ENCODE measurements at places on chromosomes 3 and 15. TPM values are rescaled to one million over a fixed set of nuclear protein-coding genes. Genes with fewer than 3 reads are reported as not detected.

CHRNA5 gene
- 8.1 TPM for total RNA-seq

ECE2 gene
- total RNA-seq: not detected

SLC49A4 gene
- 20.0 TPM for total RNA-seq

STAC gene
- 1.2 TPM for total RNA-seq

PRSS50 gene
- total RNA-seq: 1.9 TPM

ARGFX gene
- not detected for total RNA-seq

ARPP21 gene
- total RNA-seq: not detected

UBA7 gene
- total RNA-seq: 2.2 TPM

ZSCAN2 gene
- 46.7 TPM for total RNA-seq

LSAMP gene
- 20.7 TPM for total RNA-seq

PAQR9 gene
- total RNA-seq: 2.5 TPM

GCSAM gene
- not detected for total RNA-seq

All from progenitor cell of endocrine pancreas (in vitro differentiated cells).